ENCODE measurements at places on chromosomes 16 and 17.

DNA sequence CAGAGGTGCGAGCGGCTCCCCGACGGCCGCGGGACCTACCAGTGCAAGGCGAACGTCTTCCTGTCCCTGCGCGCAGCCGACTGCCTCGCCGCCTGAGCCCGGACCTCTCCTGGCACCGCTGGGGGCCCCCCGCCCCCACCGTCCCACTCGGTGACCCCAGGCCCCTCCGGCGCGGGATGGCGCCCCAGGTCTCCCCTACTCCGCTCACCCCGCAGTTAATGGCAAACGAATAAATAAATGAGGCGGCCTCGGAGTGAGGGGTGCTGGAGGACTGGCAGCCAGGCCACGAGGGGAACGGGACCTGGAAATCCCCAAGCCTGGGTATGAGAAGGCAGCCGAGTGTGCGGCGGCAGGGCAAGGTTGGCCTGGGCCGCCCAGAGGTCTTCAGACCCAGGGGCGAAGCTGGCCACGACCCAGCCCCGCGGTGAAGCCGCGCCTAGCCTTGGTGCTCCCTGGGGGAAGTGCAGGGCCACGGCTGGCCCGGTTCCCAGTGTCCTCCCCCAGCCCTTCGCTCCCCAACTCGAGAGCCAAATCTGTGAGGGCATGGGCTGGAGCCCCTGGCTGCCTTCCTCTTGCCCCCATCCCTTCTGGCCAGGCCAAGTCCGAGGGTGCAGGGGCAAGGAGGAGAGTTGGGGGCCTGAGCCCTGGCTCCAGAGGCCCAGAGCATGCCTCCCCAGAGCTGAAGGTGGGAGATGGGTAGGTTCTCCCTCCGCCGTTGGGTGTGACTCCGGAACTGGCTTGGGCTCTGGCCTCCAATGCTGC, 796 bp downstream of the NPB start:
- no peak for DNase-seq

DNA sequence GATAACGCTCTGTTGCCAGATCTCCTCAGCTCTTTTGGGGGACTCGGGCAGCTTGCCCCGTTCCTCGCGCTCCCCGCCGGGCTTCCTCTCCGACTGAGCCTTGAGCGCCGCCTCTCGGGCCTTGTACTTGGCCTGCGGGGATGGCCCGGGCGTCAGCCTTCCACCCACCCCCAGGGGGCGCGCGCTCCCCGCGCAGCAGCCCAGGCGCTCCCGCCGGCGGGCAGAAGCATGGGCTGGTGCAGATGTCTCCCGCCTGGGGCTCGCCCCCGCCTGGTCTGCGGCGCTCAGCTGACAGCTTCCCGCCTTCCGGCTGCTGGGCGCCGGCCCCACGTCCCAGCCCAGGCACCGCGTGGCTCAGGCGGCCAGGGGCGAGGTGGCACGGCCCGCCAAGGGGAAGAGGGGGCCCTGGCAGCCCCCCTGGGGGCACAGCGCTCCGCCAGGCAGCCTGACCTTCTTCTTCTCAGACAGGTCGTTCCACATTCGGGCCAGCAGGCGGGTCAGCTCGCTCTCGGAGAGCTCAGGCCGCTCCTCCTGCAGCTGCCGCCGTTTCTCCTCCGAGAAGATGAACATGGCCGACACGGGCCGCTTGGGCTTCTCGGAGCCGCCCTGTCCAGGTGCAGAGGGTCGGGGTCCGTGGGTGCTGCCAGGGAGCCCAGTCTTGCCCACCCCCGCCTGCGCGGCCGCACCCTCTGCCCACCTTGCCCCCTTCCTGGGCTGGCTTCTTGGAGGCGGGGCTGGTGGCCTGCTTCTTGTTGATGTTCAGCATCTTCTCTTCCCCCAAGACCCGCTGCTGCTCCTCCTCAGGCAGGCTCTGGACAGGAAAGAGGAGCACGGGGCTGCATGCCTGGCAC, 8.9 kb downstream of the UBTF start:
- DNase-seq = peak; percentile 87

- DNase-seq = no peak
These were observed 7.6 kb downstream of the NOB1 start for GRCh38 chr16:69747115-69747514.

GRCh38 chr16:86030116-86030515, 131.2 kb downstream of the IRF8 start:
- no peak for DNase-seq

- DNase-seq = no peak
These were observed 49.0 kb upstream of the CHMP6 start for GRCh38 chr17:80942423-80943345.

DNA sequence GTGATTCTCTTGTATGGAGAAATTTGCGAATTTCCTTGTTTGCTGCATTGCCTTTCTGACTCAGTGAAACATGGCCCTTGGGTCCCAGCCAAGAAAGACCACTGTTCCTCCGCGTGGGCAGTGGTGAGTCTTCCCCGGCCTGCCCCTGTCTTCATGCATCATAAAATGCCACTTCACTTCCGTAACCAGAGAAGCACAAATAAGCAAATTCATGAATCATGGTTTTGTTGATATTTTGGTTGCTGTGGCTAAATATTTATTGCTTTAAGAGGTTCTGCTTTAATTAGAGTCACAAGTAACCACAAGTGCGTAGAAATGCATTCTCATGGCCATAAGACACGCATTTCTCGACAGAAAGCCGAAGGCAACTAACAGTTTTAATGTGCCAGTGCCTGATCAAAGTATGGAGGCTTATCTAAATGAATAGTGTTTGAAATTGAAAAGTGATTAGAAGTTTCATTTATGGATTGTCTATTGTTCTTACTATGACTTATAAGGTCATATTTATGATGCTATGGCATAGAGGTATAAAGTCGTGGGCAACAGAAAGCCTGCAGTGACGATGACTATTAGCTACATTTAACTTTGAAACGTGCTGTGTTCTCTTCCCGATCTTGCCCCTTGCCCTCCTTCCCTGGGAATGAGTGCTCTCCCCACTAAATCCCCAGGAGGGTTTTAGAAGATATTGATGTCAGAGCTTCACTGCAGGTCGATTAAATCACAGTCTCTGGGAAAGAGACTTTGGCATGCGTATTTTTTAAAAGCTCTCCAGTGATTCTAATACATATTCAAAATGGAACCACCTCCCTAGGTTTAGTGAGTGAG, 76.0 kb downstream of the WIPI1 start:
- DNase-seq = no peak

DNA sequence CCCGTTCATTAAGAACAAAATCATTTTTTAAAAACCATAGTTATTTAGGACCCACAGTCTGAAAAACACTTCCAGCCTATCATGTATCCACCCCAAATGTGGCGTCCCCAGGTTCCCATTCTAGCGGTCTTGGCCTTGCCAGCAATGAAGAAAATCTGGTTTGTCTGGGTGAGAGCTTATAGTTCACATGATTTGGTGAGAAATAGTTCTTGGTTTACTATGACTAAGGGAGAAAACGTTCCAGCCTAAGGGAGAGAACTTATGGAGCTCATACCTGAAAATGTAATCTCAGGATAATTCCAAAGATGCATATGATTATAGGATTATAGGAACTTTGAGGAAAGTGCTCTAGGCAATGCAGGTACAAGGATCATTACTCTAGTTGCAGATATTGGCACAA, 4.8 kb downstream of the MARVELD3 start:
- no peak for DNase-seq

GRCh38 chr17:62611292-62611691, 16.2 kb upstream of the MRC2 start:
- no peak for DNase-seq

DNA sequence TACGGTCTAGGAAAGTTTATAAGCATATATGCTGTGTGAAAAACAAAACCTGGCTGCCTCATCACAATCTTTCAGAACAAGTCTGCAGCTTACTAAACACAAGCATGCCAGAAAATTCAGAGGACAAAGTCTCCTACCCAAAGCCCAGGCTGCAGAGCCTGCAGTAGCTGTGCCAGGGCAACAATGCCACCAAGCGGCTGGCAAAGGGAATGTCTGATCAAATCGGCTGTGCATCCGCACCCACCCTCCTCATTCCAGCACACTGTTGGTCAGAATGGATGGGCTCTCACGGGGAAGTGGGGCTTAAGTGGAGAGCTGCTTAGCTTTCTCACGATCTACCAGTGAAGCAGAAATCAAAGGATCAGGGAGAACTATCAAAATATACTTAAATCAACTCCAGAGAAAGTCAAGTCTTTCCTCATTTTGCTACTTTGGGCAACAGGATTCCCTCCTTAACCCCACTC, 73.5 kb downstream of the CYTH1 start:
- DNase-seq = peak; percentile 55

GRCh38 chr16:54540525-54541180, 254.1 kb upstream of the IRX3 start:
- DNase-seq = no peak

DNA sequence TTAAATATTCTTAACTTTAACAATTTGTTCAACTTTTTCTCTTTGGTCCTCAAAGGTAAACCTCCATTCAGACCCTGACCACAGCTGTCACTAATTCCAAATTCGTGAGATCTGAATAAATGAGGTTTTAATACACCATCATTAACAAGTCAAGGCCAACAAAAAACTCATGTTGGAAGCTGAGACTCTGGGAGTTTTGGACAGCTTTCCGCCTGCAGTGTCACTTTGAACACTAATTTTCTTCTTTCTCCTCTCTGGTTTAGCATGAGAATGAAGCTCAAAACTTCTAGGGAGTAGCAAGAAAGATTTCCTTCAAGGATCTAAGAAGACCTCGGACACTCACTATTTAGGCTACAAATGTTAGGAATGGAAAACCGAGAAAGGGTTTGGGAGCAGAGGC, 32.7 kb upstream of the DNAH9 start:
- DNase-seq = no peak

DNA sequence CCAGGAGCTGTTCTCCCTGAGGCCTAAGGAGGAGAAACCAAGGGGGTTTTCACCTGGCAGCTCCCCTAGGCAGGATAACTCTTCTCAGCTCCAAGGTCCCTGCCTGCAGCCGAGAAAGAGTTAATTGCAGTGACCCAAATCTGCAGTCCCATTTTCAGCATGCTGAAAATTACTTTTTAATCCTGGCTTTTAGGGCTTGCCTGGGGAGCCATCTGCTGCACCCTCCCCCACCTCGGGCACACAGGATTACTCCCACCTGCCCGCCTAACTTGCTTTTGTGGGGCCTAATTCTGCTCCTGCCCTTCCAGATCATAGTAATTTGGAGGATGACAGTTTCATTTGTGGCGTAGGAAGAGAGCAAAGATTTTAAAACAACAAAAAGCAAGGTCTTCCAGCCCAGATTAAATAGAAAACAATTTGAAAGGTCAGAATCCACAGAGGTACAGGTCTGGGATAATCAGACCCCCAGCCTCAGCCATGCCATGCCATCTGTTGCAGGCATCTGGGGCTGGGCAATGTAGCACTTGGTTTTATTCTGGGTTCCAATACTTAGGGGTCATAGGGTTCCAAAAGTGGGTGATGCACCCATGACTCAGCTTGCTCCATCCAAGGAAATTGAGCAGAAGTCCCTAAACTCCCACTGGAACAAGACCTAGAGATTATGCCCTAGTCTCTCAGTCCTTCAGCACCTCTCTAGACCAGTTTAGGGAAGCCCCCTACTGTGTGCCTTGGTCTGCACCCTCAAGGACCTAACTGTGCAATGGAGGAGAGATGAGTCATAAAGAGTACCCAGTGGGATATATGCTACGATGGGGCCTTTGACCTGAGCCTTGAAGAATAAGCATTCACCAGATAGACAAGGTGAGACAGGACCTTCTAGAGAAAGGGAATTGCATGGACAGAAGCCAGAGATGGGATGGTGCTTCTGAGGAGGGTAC, 64.5 kb upstream of the NLK start:
- DNase-seq = no peak

- DNase-seq = no peak
These were observed 47.7 kb downstream of the ZFHX3 start for GRCh38 chr16:73000020-73000906.

DNA sequence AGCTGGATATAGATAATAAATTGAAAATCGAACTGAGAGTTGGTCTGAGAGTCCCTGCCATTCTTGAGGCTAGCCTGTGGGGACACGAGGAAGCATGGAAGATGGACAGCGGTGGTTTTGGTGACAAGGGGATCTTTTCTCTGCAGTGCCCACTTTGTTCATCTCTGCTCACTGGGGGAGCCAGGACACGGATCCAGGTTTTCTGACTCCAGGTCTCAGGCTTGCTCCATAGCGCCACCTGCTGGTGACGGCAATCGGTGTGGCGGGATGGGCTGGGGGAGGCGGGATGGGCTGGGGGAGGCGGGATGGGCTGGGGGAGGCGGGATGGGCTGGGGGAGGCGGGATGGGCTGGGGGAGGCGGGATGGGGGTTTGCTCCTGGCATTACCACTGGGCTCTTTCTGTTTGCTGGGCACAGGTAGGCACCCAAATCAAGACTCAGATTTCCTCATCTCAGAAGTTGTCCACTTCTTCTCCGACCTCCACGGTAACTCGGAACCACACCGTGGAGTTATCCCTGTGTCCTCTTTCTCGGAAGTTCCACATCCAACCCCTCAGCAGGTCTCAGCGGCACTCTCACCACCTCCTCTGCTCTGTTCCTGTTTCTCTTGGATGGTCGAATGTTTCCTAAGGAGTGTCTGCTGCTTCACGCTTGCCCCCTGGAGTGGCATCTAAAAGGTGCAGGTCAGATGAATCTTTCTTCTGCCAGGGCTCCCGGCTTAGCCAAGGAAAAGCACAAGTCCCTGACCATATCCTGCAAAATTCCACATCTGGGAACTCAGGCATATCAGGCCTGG, 142.4 kb downstream of the CYLD start:
- no peak for DNase-seq
